ENCODE measurements at places on chromosomes 5 and 9.

GRCh38 chr5:176355400-176356178, 6.0 kb downstream of the KIAA1191 start:
- DNase-seq: no peak

GRCh38 chr9:96130970-96131369, 171.0 kb downstream of the HSD17B3 start:
- DNase-seq: no peak

- DNase-seq: no peak
Measured at GRCh38 chr9:90642570-90643539, at the start of gene DIRAS2. Gene DIRAS2 (minus strand): TSS chr9:90642824. CDS start chr9:90613827, 28,997 bp downstream.

DNA sequence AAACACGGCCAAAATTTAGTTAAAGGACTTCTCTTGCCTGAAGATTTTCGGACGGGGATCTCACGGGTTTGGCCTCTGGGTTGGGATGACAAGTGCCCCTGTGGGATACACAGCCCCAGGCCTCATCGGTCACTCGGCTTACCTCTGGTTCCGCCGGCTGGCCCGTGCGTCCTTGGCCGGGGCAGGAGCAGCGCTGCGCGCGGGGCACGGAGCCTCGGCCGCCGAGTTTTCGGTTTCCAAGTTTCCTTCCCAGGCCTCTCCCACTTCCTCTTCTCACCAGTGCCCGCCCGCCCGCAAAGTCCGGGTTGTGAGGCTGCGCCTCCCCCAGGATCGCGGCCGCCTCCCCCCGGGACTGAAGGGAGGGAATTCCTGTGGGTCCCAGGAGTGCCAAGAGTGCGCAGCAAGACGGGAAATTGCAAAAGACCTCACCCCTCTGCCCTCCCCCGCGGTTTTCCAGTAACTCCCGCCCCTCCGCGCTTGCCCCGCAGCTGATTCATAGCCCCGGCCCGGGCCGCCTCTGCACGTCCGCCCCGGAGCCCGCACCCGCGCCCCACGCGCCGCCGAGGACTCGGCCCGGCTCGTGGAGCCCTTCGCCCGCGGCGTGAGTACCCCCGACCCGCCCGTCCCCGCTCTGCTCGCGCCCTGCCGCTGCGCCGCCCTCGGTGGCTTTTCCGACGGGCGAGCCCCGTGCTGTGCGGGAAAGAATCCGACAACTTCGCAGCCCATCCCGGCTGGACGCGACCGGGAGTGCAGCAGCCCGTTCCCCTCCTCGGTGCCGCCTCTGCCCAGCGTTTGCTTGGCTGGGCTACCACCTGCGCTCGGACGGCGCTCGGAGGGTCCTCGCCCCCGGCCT, at the start of gene OSMR:
OSMR (plus strand) TSS at position 487 of the 853 bp plus-strand sequence. CDS start 23,033 bp downstream, outside the sequence.
- DNase-seq: no peak

DNA sequence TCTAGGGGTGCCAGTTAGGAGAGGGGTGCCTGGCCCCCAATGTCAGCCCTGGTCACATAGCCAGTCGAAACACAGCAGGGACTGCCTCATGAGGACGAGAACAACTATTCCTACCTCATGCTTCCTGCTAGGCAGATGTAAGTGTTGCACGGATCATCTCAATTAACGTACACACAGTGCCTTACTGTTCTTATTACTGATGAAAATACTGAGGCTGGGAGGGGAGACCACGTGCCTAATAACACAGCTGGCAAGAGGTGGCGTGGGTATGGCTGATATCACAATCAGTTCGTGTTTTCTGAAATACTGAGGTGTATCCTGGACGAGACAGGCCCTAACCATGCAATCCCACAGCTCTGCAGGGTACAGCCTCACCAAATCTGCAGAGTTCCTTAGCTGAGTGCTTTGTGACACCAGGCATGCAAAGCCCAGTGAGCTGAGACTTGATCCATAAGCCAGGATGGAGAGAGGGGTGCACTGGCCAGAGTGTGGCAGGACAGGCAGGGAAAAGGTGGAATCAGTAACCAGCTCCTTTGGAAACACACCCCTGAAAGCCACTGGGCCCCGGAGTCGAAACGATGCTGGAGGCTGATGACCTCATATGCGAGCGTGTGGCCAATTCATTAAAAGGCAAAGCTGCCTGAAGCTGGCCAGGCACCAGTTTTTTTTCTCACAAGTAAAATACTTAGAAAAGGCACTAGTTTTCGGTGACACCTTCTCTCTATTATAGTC, 63.9 kb downstream of the PRRT1B start:
- DNase-seq: no peak

DNA sequence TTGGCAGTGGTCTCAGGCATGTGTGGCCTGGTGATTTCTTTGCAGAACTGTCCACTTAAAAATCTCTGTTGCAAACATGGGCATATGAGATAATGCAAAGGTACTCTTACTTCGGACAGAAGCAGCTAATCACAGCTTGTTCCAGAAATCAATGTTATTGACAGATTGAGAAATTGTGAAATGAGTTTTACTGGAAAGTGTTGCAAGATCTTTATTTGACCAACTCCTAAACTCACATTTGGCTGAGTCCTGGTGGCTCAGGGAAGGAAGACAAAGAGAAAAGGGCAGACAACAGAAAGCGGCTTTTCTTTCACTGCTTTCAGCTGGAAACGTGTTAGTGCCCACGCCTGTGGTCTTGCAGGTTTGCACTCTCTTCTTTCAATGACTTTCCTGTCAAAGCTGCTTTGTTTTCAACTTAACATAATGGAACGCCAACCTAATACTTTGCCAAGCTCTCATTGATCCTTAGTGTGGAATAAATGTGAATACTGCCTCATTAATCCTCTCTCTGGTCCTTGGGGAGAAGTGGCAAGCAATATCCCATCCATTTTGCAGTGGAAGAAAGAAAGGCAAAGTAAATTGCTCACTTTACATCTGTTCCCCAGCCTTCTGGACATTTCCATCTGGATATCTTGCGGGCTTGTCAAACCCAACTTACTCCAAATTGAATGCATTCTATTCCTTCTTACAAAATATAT, 586.4 kb downstream of the LRRC70 start:
- DNase-seq: no peak

DNA sequence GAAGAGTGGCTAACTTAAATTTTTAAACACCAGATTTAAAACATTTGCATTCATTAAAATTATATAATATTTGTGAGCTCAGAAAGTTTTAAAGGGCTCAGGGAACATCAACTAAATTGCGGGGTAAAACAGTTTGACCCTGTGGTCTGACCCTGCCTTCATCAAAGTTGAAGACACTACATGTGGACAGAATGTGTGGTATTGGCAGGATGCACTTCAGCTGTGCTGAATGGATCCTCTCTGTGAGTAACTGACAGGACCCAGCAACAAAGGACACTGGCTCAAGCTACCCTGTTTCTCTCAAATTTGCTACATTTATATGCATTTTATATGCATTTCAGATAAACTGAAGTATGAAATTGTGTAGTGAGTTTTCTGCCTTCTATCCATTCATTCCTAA, 288.5 kb downstream of the ZNF608 start:
- DNase-seq: no peak

DNA sequence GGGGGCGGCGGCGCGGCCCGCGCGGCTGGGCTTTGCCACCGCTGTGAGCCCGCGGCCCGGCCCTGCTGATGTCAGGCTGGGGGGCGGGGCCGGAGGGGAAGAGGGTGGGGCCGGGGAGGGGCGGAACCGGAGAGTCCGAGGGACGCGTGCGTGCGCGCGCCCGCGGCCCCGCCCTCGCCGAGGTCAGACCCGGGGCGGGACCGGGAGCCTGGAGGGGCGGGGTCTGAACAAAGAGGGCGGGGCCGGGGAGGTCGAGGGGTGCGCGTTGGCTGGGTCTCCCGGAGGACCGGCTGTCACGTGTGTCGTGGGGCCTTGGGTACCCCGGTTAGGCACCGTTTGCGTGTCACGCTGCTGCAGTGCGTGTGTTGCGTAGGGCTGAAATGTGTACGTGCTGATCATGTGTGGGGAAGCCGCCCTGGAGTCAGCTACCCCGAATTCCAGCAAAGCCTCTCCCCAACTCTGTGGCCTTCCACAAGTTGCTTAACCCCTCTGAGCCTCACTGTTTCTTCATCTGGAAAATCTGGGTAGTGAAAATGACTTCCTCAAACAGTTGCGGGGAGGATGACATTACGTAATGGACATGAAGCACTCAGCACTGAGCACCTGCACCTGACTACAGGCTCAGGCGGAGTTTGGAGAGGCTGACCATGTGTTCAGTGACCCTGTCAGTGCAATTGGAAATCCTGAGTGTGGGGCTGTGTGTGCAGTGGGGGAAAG, at the start of gene RALGDS:
RALGDS (minus strand) TSS at position 43 of the 717 bp plus-strand sequence. CDS start 86 bp downstream, outside the sequence.
- DNase-seq: no peak

- no peak for DNase-seq
Measured at GRCh38 chr5:38758774-38759600, 86.8 kb upstream of the OSMR start.

- DNase-seq: no peak
Measured at GRCh38 chr5:54739371-54739770, 221.8 kb downstream of the SNX18 start.

DNA sequence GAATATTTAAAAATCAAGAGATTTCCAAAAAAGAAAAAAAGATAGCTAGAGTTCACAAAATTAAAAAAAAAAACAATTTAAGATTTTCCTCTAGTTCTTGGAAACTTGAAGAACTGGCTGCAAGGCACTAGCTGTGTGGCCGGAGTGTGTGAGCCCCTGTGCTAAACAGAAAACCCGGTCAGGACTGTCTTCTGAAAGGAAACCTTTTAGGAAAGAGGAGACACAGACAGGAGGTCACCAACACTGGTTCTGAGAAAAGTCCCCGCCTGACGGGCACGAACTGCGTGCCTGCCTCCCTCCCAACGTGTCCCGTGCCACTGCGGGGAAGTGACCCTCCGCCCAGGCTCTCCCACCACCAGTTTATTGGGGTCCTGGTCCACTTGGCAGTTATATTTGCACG, 15.2 kb downstream of the TTF1 start:
- no peak for DNase-seq

DNA sequence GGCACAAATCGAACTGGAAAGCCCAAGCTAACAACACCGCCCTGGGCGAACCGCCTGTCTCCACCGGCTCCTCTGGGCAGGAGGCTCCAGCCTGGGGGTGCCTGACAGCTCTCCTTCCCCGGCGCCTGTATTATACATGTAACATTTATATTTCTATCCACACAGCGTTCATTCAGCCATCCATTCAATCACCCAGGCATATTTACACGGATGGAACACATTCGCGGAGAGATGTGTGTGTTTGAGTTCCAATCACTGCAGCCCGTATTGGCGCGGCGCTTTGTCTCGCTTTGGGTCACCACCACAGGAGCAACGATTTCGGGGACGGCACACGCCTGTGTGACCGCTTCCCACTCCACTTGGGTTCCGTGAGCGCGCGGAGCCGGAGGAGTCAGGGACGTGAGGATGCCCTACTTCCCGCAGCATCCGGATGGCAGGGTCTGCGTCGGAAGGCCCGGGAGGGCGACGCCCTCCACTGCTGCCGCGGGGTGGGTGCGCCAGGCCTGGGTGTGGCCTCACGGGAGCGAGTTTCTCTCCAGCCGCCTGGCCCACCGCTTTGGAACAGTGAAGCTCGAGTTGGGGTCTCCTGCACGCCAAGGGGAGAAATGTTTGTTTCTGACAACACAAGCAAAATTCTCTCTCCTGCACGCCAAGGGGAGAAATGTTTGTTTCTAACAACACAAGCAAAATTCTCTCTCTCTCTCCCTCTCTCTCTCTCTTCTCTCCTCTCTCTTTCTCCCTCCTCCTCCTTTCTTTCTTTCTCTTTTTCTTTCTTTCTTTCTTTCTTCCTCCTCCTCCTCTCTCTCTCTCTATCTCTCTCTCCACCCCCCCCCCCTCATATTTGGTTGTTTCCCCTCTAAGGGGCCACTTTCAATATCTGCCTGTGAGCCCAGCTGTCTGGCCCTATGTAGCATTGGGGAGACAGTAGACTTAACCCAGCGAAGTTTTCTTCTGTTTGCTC, 1.1 kb upstream of the SV2C start:
- DNase-seq: no peak
